ENCODE measurements at places on chromosomes 2 and 18.

DNA sequence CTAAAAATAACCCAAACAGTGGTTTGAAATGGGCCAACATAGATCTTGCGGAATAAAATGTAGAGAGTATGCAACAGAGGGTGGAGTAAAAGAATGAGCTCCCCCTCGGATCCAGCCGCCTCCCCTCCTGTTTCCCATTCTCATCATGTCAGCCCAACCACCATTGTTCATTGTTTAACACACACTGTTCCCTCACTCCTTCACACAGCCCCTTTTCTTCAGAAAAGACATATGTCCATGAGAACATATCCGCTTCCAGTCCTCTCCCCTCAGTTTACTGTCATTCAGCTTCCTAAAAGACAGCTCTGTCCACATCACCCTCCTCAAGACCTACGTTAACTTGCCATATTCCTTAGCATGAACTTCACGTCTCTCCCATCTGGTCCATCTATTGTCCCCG is 62.9 kb upstream of the SERTAD2 start:
- no peak overlapping the region for H3K4me3 ChIP-seq
- no peaks in the 10 kb centered on the region for H3K27me3 ChIP-seq
- H3K36me3 ChIP-seq = no peaks in the 10 kb centered on the region

DNA sequence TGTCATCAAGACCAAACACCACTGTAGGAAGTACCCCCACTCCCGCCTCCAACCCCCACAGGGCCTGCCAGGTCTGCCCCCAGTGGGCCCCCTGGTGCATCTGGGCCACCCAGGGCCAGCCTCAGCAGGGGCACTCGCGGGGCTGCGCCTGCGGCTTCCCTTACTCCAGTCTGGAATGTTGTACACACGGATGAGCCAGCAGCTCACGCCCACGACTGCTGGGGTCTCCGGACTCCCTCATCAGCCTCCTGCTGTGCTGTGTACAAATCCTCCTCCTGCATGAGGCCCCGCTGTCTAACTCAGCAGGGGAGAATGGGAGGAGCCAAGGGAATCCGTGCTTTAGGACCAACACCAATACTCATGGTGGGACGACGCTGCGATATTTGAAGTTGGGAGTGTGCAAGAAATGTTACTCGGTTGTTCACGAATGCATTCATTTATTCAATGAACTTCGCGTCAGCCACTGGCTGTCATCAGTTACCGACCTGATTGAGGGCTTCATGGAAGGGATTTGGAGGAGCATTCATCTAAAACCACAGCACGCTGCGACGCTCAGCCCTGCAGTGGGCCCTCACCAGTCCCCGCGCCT is 654 bp upstream of the ASB1 start:
- H3K27ac ChIP-seq = peak overlapping the region; percentile 92
- no peak for DNase-seq
- peaks cover 3% of the 10 kb centered on the region for H3K36me3 ChIP-seq
- peak overlapping the region; percentile 78 for H3K4me3 ChIP-seq

GRCh38 chr2:100199421-100199820 is 57.0 kb upstream of the AFF3 start:
- H3K4me1 ChIP-seq = no peaks in the 10 kb centered on the region
- DNase-seq = no peak
- H3K4me3 ChIP-seq = no peak overlapping the region
- H3K36me3 ChIP-seq = no peaks in the 10 kb centered on the region

GRCh38 chr2:96423828-96424227 is 81.3 kb downstream of the NEURL3 start:
- no peaks in the 10 kb centered on the region for H3K36me3 ChIP-seq
- DNase-seq = no peak
- no peak overlapping the region for H3K4me3 ChIP-seq
- no peaks in the 10 kb centered on the region for H3K27me3 ChIP-seq
- no peaks in the 10 kb centered on the region for H3K4me1 ChIP-seq

DNA sequence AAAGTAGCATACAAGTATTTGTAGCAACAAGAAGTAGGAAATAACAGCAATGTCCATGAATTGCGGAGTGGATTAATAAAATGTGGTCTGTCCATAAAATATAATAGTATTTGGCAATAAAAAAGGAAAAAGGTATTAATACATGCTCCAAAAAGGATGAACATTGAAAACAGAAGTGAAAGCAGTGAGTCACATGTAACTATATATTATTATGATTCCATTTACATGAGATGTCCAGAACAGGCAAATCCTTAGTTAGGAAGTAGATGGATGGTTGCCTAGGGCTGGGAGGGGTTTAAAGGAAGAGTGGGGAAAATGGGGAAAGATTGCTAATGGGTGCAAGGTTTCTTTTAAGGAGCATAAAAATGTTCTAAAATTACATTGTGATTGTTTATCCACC is 44.5 kb downstream of the CCDC74A start:
- no peak for DNase-seq
- H3K27ac ChIP-seq = no peak overlapping the region
- H3K36me3 ChIP-seq = no peaks in the 10 kb centered on the region
- H3K4me1 ChIP-seq = no peaks in the 10 kb centered on the region

DNA sequence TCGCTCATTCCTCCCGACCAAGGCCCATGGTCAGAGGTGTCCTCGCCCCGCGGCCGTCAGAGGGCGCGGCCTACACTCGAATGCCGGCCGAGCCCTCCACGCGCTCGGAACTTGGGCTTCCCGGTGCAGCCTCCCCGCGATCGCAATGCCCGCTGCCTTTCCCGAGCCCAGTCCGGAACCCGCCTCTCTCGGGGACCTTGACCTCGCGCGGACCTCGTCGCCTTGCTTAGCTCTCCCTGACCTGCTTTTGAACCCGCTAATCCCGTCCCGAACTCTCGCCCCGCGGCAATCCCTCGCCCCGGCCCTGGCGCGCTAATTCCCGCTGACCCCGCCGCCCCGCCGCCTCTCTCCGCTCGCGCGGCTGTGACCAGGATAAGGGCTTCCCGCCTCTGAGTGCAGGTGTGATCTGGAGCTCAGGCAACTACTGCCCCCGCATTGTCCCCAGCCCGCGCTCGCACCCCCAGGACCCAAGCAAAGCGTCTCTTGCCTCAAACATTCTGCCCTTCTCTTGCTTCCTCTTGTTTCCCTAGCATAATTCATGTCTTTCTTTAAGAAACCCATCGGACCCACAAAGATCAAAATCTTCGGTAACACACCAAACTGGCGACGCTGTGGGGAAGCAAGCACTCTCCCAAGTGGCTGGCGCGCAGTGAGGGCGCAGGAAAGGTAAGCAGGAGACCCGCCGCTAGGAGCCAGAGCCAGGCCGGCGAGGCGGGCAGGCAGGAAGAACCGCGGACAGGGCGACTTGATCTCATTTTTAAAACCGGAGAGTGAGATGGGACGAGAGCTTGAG is 46.6 kb upstream of the ATP6V1B1 start:
- peaks cover 34% of the 10 kb centered on the region for H3K4me1 ChIP-seq
- DNase-seq = peak; percentile 32
- H3K27me3 ChIP-seq = peaks cover 46% of the 10 kb centered on the region
- H3K27ac ChIP-seq = no peak overlapping the region

- no peak for DNase-seq
- H3K4me1 ChIP-seq = no peaks in the 10 kb centered on the region
- no peaks in the 10 kb centered on the region for H3K27me3 ChIP-seq
- H3K36me3 ChIP-seq = no peaks in the 10 kb centered on the region
- H3K27ac ChIP-seq = no peak overlapping the region
Observed at GRCh38 chr2:78237704-78238103, 715.5 kb upstream of the LRRTM4 start.

DNA sequence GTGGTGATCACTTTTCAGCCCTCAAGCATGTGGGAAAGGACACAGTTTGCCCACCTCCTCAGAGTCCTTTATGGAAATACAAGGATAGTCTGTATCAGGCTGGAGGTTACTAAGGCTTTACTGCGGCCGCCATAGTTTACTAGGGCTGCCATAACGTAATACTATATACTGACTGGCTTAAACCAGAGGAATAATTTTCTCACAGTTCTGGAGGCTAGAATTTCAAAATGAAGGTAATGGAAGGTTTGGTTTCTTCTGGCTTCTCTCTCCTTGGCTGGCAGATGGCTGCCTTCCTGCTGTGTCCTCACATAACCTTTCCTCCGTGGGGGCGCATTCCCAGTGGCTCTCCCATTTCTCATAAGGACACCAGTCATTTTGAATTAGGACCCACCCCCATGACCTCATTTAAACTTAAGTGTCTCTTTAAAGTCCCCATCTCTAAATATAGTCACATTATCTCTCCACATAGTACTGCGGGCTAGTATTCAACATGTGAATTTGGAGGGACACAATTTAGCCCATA is 12.5 kb upstream of the ATIC start:
- DNase-seq = no peak
- H3K27me3 ChIP-seq = no peaks in the 10 kb centered on the region
- H3K27ac ChIP-seq = no peak overlapping the region
- no peak overlapping the region for H3K4me3 ChIP-seq

- no peaks in the 10 kb centered on the region for H3K4me1 ChIP-seq
- no peaks in the 10 kb centered on the region for H3K27me3 ChIP-seq
- no peak for DNase-seq
- H3K27ac ChIP-seq = no peak overlapping the region
- H3K36me3 ChIP-seq = no peaks in the 10 kb centered on the region
- no peak overlapping the region for H3K4me3 ChIP-seq
Observed at GRCh38 chr2:133652398-133652797, 84.1 kb upstream of the NCKAP5 start.

DNA sequence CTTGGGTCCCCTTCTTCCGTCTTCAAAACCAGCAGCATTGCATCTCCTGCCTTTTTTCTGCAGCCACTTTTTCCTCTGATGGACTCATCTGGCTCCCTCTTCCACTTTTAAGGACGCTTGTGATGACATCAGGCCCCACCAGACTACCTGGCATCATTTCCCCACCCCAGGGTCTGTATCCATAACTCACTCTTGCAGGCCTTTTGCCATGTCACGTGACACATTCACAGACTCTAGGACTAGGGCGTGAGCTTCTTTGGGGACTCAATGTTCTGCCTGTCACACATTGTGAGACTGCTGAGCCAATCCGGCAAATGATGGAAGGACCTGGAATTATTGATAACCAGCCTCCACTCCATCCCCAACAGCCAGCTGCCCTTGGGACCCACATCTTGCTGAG is 23.6 kb downstream of the NPPC start:
- H3K4me3 ChIP-seq = no peak overlapping the region
- no peak overlapping the region for H3K27ac ChIP-seq
- no peaks in the 10 kb centered on the region for H3K27me3 ChIP-seq
- no peak for DNase-seq

GRCh38 chr18:11969904-11970835 is 11.1 kb upstream of the IMPA2 start:
- no peak overlapping the region for H3K27ac ChIP-seq
- H3K4me3 ChIP-seq = no peak overlapping the region
- H3K27me3 ChIP-seq = no peaks in the 10 kb centered on the region
- H3K4me1 ChIP-seq = no peaks in the 10 kb centered on the region
- no peaks in the 10 kb centered on the region for H3K36me3 ChIP-seq

DNA sequence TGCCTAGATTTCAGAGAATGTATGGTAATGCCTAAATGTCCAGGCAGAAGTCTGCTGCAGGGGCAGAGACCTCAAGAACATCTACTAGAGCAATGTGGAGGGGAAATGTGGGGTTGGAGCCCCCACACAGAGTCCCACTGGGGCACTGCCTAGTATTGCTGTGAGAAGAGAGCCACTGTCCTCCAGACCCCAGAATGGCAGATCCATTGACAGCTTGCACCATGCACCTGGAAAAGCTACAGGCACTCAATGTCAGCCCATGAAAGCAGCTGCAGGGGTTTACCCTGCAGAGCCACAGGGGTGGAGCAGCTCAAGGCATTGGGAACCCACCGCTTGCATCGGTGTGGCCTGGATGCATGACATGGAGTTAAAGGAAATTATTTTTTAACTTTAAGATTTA is 314.1 kb downstream of the CYRIA start:
- no peaks in the 10 kb centered on the region for H3K27me3 ChIP-seq
- DNase-seq = no peak
- no peak overlapping the region for H3K27ac ChIP-seq
- no peak overlapping the region for H3K4me3 ChIP-seq
- no peaks in the 10 kb centered on the region for H3K4me1 ChIP-seq

Data from B cell (primary cell).